ENCODE measurements at places on chromosomes 5 and 9.

DNA sequence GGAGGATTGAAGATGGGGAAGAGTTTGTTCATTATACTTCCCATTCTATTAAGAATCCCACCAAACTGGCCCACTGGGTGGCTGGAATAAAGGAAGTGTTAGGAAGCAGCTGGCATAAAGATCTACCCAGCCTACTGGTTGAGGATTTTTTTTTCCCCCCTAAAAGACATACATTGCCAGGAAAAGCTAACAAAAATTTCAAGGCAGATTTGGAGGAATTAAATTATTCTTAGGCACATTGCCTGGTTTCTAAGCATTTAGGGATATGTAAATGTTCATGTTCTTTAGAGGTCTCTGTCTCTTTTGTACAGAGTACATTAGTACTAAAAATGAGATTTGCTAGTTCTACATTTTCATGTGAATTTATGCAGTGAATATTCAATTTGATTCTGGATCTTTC lies 8.3 kb downstream of the PIK3R1 start:
- DNase-seq: no peak

DNA sequence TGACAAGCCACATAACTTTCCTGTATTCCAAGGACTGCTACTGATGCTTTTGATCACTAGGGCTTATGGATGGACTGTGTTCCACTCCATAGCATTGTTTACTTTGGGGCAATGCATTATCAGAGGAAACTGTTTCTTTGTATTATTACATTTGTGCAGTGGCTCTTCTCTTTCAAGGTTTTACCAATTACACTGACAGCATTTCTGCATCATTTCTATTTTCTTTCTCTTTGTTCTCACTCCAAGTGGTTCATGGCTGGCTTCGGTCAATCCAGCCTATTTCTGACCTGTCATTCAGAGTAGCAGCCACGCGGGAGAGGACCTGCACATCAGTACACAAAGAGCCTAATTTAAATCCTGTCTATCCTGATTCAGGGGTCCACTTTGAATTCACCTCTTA lies 711.0 kb downstream of the TLE4 start:
- DNase-seq: no peak

DNA sequence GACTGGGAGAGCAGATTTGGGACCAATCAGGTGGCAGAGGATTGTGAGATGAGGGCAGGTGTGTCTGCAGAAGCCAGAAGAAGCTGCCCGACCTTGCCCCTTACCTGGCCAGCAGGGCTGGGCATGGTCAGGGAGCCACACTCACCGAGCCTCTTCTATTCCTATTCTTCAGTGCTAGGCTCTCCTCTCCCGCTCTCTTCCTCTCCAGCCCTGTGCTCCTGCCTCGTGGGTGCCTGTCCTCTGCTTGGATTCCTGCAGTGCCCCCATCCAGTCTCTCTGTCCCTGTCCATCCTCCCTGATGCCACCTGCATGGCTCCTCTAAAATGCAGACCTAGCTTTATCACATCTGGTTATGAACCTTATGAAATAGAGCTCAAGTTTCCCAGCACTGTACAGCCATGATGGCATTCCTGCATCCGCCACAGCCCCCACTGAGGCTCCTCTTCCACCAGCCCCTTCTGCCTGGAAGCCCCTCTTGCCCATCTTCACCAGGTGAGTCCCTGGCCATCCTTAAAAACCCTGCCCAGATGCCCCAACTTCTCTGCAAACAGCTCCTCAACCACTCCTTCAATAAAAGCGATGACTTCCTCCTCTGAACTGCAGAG lies 8.2 kb downstream of the UBE2QL1 start:
- no peak for DNase-seq

DNA sequence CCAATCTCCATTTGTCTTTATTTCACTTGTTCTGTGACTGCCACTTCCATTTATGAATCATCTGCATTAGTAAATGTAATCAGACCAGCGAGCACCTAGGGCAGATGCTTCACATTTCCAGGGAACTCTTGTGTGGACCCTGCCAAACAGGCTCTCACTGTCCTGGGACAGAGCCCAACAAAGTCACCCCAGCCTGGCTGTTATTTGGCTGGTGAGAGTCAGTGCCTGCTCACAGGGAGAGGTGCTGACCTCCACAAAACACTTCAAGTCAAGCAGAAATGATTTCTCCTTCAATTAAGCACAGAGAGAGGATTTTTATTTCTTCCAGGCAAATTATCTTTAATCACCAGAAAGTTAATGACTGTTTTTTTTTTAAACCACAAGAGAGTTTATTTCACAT lies 568.0 kb downstream of the MTRR start:
- no peak for DNase-seq

GRCh38 chr9:79390077-79390698 lies 181.6 kb upstream of the TLE4 start:
- no peak for DNase-seq

Data from stimulated activated CD8-positive, alpha-beta memory T cell treated with anti-CD3 and anti-CD28 coated beads, Interleukin-15, amount 100 ng/mL, for 1 hour (primary cell).